Effector memory CD4-positive, alpha-beta T cell (primary cell): ENCODE measurements at places on chromosomes 1 and 21.

DNA sequence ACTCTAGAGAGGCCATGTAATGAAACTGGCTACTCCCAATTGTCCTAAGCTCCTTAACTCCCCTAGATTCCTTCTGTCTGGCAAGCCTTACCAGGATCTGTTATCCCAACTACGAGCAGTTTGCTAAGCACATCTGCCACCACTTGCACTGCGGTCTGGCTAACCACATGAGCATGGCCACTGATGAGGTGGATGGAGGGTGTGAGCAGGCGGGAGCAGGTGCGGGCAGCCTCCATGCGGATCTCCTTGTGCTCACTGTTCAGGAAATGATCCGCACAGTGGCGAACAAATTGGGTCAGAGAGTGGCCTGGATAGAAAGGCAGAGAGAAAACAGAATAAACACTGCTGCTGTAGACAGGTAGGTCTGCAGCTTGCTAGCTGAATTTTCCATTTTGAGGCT lies 24.0 kb downstream of the MTOR start:
- no peak for DNase-seq

GRCh38 chr1:229253151-229253974 lies 17.5 kb upstream of the RAB4A start:
- no peak for DNase-seq

- no peak for DNase-seq
These were observed 172.6 kb upstream of the DMRTA2 start for GRCh38 chr1:50595874-50596273.

DNA sequence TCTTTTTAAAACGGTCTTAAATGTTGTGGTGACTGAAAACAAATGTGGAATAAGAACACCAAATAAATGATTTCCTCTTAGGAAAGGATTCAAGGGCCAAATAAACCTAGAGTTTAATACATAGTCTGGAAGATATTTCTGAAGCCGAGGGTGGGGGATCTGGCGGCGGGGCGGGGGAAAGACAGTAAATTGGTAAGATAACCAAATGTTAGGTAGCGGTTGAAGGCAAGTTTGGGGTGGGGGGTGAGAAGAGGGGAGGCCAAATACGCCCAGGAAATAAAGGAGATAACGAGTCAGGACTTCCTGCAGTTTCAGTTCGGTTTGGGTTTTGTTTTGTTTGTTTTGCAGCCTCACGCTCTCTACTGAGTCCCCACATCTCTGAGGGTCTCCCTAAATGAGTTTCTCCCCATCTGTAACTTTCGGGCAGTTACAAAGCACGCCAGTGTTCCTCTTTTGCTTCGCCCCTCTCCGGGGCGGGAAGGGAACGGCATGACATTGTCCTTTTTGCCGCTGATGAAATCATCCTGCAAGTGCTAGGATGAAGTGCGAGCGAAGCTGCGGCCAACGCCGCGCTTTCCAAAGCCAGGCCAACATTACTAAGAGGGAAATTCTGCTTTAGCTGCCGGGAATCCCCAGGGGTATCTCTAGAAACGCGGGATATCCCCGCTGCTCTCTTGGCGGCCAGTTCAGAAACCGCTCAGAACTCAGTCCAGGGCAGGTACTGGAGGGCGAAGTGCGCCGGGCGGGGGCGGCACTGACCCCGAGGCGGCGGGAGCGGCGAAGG lies 844 bp downstream of the NIBAN1 start:
- DNase-seq, result peak; percentile 65

GRCh38 chr1:25617625-25618432 lies 1.2 kb downstream of the MAN1C1 start:
- no peak for DNase-seq
